ENCODE measurements at places on chromosomes 12 and 14. TPM values are rescaled to one million over a fixed set of nuclear protein-coding genes. Genes with fewer than 3 reads are reported as not detected.

Gene KCNH3
- total RNA-seq = 9.1 TPM

Gene PHETA1
- total RNA-seq = 1.7 TPM

Gene DCAF4
- total RNA-seq = 19.4 TPM

Gene NOC4L
- 35.6 TPM for total RNA-seq

Gene ESPL1
- 62.1 TPM for total RNA-seq

Gene SCN8A
- 0.77 TPM for total RNA-seq

Gene RPL10L
- not detected for total RNA-seq

Gene RPS29
- 2,041 TPM for total RNA-seq

Gene AKAP6
- 1.4 TPM for total RNA-seq

Gene TCL1B
- not detected for total RNA-seq

Gene GLIPR1
- 15.9 TPM for total RNA-seq

Gene IL26
- total RNA-seq = not detected

Gene CLEC4D
- not detected for total RNA-seq

Gene RASSF9
- total RNA-seq = not detected

Gene LRRIQ1
- not detected for total RNA-seq

Gene SELPLG
- total RNA-seq = 22.1 TPM

Gene TAS2R30
- total RNA-seq = 2.3 TPM

Gene CAPZA3
- not detected for total RNA-seq

Gene CIROP
- total RNA-seq = not detected

Gene TAS2R50
- 0.63 TPM for total RNA-seq

Gene SYNDIG1L
- total RNA-seq = not detected

Gene BICDL1
- 107 TPM for total RNA-seq

Gene INSM2
- total RNA-seq = not detected

Gene HECTD4
- 22.6 TPM for total RNA-seq

Gene CHGA
- total RNA-seq = not detected

Gene DPPA3
- not detected for total RNA-seq
